Tibial nerve (tissue), 4 donors: ENCODE measurements at places on chromosomes 7 and 10. TPM values are rescaled to one million over a fixed set of nuclear protein-coding genes. Genes with fewer than 3 reads are reported as not detected.

- no peaks in the 10 kb centered on the region for H3K4me1 ChIP-seq
- no peak for DNase-seq
- H3K36me3 ChIP-seq, result no peaks in the 10 kb centered on the region
- no peak overlapping the region for H3K4me3 ChIP-seq
- no peak overlapping the region for H3K27ac ChIP-seq
Observed at GRCh38 chr7:108142180-108142579, 12.0 kb upstream of the LAMB4 start.

Gene NXPH1
- not detected for total RNA-seq

Gene NEUROG3
- total RNA-seq, result not detected

Gene SPDYE1
- not detected for total RNA-seq

GRCh38 chr10:7090529-7090928 is 320.3 kb downstream of the SFMBT2 start:
- no peak for DNase-seq
- H3K4me1 ChIP-seq, result no peaks in the 10 kb centered on the region
- H3K4me3 ChIP-seq, result no peak overlapping the region
- no peaks in the 10 kb centered on the region for H3K27me3 ChIP-seq
- H3K36me3 ChIP-seq, result no peaks in the 10 kb centered on the region

DNA sequence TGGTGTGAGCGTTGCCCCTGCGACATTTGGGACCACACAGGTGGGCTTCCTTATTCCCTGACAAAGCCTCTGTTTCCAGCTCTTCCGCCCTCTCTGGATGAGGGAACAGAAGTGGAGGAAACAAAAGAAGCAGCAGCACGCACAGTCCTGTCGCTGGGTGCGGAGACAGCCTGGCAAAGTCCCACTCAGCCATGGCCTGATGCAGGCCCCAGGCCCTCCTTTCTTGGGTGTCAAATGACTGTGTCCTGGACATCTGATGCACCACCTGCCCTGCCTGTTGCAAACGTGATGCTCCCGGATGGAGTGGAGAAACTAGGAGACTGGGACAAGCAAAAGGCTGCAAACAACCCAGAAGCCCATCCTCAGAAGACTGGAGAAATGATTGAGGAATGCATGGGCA is 20.7 kb downstream of the ZMIZ2 start:
- H3K36me3 ChIP-seq, result peaks cover 3% of the 10 kb centered on the region
- H3K4me1 ChIP-seq, result peaks cover 34% of the 10 kb centered on the region
- peak overlapping the region; percentile 18 for H3K4me3 ChIP-seq

Gene OR6B1
- total RNA-seq, result not detected

Gene ATG9B
- not detected for total RNA-seq

Gene GSTK1
- total RNA-seq, result 154 TPM

- H3K27ac ChIP-seq, result no peak overlapping the region
- no peaks in the 10 kb centered on the region for H3K27me3 ChIP-seq
- H3K36me3 ChIP-seq, result no peaks in the 10 kb centered on the region
- no peaks in the 10 kb centered on the region for H3K4me1 ChIP-seq
Observed at GRCh38 chr10:128304271-128304670, 178.0 kb upstream of the MKI67 start.

GRCh38 chr7:107982042-107982840 is 20.7 kb downstream of the LAMB1 start:
- H3K27ac ChIP-seq, result peak overlapping the region; percentile 22
- DNase-seq, result no peak
- H3K36me3 ChIP-seq, result peaks cover 69% of the 10 kb centered on the region
- H3K27me3 ChIP-seq, result no peaks in the 10 kb centered on the region
- no peak overlapping the region for H3K4me3 ChIP-seq

DNA sequence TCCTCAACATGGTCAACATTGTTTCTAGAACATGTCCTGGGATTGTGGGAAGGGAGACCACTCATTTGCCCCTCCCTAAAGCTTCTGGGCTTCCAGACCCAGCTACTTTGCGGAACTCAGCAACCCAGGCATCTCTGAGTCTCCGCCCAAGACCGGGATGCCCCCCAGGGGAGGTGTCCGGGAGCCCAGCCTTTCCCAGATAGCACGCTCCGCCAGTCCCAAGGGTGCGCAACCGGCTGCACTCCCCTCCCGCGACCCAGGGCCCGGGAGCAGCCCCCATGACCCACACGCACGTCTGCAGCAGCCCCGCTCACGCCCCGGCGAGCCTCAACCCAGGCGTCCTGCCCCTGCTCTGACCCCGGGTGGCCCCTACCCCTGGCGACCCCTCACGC is at the start of gene EPO:
EPO (plus strand) TSS at position 190 of the 392 bp plus-strand sequence. CDS start 513 bp downstream, outside the sequence.
- peaks cover 16% of the 10 kb centered on the region for H3K4me1 ChIP-seq
- H3K36me3 ChIP-seq, result no peaks in the 10 kb centered on the region
- H3K27ac ChIP-seq, result no peak within 1 kb of the TSS
- no peaks in the 10 kb centered on the region for H3K27me3 ChIP-seq

Gene TMEM176B
- total RNA-seq, result 70.8 TPM

GRCh38 chr7:81155654-81156373 is 237.0 kb upstream of the SEMA3C start:
- no peak overlapping the region for H3K4me3 ChIP-seq
- no peaks in the 10 kb centered on the region for H3K27me3 ChIP-seq
- H3K27ac ChIP-seq, result no peak overlapping the region
- no peaks in the 10 kb centered on the region for H3K4me1 ChIP-seq

Gene CRPPA
- 4.4 TPM for total RNA-seq

DNA sequence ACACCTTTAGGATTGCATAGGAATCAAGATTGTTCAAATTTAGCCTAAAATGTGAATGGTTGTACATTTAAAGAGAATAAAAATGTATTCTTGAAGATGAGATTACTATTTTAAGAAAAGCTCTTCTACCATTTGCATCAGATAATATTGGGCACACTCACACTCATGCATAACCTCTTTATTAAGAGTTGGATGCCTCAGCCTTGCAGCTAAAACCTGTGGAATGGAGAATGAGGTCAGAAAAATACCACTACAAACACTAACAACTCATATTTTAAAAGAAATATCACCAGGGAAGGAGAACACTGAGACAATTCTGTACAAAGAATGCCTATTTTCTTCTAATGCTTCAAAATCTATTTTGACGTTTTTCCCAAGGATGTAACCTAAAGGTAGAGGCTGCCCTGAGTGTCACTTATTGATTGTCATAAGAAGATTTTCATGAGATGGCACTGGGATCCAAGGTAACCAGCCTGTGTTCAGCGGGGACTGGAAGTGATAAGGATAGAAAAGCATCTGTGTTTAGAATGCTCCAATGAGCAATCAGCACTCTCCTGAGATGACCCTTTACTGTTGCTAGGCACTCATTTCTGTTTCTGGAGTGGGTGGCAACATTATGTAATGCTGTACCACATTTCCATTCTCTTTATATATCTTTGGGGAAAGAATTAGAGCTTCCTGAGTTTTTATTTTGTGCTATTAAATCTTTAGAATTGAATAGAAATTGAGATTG is 26.6 kb downstream of the REEP3 start:
- no peak overlapping the region for H3K27ac ChIP-seq
- H3K36me3 ChIP-seq, result no peaks in the 10 kb centered on the region
- H3K27me3 ChIP-seq, result no peaks in the 10 kb centered on the region
- H3K4me3 ChIP-seq, result no peak overlapping the region
- no peak for DNase-seq

Gene BMPER
- 3.6 TPM for total RNA-seq

Gene LRRC17
- 9.0 TPM for total RNA-seq

GRCh38 chr10:37839243-37839642 is 18.2 kb downstream of the ZNF248 start:
- H3K4me1 ChIP-seq, result no peaks in the 10 kb centered on the region
- H3K27ac ChIP-seq, result no peak overlapping the region
- no peak for DNase-seq
- H3K4me3 ChIP-seq, result no peak overlapping the region

Gene INA
- not detected for total RNA-seq

Gene SUN1
- total RNA-seq, result 243 TPM

DNA sequence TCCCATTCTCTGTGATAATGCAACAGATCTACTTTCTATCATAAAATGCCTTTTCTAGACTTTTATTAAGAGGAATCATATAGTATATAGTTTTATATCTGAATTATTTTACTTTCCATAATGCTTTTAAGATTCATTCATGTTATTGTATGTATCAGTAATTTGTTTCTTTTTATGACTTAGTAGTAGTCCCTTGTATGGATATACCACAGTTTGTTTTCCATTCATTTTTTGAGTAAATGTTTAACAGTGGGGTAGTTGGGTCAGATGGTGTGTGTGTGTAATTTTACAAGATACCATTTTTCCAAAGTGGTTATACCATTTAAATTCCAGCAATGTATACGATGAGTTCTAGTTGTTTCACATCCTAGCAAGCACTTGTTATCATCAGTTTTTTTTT is 10.4 kb downstream of the PIK3CG start:
- H3K27me3 ChIP-seq, result no peaks in the 10 kb centered on the region
- H3K4me3 ChIP-seq, result no peak overlapping the region
- H3K36me3 ChIP-seq, result no peaks in the 10 kb centered on the region

Gene FOXI2
- total RNA-seq, result 0.59 TPM

- no peaks in the 10 kb centered on the region for H3K27me3 ChIP-seq
- H3K4me3 ChIP-seq, result no peak overlapping the region
- H3K27ac ChIP-seq, result no peak overlapping the region
- H3K36me3 ChIP-seq, result no peaks in the 10 kb centered on the region
Observed at GRCh38 chr7:93799750-93800357, 90.7 kb downstream of the TFPI2 start.

DNA sequence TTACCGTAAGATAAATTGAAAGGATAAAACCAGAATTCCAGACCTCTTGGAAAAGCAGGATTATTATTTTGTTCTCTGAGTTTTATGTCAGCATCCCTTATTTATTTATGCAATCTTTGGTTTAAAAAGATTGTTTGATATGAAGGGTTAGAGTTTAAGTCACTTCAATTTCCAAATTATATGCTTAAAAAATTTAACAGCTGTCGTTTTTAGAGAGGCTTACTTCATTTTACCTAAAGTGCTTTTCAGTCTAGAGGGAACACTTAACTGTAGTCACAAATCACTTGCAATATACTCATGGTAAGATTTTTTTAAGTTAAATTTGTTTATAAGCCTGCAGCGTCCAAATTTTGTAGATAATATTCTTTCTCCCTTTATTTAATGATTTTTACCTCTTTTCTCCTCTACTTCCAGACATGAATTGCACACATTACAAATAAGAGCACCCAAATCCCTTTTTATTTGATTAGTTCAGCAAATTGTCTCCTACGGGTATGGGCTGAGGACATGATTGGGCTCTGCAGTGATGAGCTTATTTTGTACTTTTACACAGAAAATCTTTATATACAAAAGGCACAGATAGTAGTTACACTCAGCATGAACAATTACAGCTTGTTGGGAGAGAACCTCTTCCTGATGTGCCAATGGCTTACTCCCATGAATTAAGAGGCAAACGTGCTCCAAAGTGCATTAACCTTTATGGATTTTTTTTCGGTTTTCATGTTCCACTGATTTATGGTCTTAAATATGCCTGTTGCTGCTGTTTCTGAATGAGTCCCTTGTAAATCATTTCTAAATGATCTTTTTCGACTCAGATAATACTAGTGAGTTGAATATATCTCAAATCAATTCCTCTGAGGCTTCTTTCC is 319.3 kb upstream of the LRGUK start:
- H3K4me1 ChIP-seq, result no peaks in the 10 kb centered on the region
- H3K27me3 ChIP-seq, result peaks cover 2% of the 10 kb centered on the region
- no peak overlapping the region for H3K4me3 ChIP-seq
- DNase-seq, result no peak
- no peaks in the 10 kb centered on the region for H3K36me3 ChIP-seq

DNA sequence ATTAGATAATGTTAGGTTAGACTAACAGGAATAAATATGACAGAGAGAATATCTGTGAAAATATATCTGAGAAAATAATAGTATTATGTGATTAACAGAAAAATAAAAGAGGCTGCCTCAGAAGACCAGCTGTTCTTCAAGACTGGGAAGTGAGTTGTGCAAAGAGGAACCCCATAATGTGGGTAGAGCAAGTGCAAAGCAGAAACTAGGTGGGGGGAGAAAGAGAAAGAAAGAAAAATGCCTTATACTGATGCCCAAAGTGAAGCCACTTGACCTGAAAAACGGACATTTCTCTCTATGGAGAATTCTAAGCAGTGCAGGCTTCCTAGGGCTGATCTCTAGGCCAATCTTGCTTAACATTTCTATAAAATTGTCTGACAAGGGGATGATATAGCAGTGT is 3.8 kb downstream of the NEBL start:
- no peaks in the 10 kb centered on the region for H3K27me3 ChIP-seq
- no peak overlapping the region for H3K27ac ChIP-seq
- H3K36me3 ChIP-seq, result no peaks in the 10 kb centered on the region
- H3K4me1 ChIP-seq, result no peaks in the 10 kb centered on the region
- H3K4me3 ChIP-seq, result no peak overlapping the region

Gene KCNH2
- 2.4 TPM for total RNA-seq

- H3K4me3 ChIP-seq, result no peak overlapping the region
- H3K36me3 ChIP-seq, result no peaks in the 10 kb centered on the region
- no peak for DNase-seq
- no peaks in the 10 kb centered on the region for H3K4me1 ChIP-seq
Observed at GRCh38 chr7:139384611-139385010, 24.9 kb downstream of the LUC7L2 start.

GRCh38 chr10:95264227-95265051 is 26.4 kb downstream of the PDLIM1 start:
- H3K27me3 ChIP-seq, result no peaks in the 10 kb centered on the region
- H3K4me1 ChIP-seq, result no peaks in the 10 kb centered on the region
- no peak overlapping the region for H3K4me3 ChIP-seq
- DNase-seq, result no peak
